ENCODE measurements at places on chromosomes 4 and X.

DNA sequence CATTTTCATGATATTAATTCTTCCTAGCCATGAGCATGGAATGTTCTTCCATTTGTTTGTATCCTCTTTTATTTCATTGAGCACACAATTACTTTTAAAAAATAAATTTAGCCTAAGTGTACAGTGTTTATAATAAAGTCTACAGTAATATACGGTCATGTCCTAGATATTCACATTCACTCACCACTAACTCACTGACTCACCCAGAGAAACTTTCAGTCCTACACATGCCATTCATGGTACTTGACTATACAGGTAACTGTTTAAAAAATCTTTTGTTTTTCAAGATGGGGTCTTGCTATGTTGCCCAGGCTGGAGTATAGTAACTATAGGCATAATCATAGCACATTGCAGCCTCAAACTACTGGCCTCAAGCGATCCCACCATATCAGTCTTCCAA is 348.1 kb downstream of the RAPGEF2 start:
- DNase-seq, result no peak

GRCh38 chrX:8647176-8647575 is 84.8 kb downstream of the ANOS1 start:
- DNase-seq, result no peak

DNA sequence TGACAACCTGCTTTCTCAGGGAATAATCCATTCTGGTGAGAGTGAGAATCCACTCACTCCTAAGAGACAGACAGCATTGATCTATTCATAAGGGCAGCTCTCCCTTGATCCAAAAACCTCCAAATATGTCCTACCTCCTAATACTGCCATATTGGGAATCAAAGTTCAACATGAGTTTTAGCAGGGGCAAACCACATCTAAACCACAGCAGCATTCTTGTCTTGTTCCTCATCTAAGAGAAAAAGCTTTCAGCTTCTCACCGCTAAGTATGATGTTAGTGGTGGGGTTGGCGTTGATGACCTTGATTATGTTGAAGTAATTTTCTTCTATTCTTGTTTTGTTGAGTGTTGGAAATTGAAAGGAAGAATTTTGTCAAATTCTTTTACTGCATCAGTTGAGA is 69.6 kb downstream of the SERTM2 start:
- DNase-seq, result no peak

DNA sequence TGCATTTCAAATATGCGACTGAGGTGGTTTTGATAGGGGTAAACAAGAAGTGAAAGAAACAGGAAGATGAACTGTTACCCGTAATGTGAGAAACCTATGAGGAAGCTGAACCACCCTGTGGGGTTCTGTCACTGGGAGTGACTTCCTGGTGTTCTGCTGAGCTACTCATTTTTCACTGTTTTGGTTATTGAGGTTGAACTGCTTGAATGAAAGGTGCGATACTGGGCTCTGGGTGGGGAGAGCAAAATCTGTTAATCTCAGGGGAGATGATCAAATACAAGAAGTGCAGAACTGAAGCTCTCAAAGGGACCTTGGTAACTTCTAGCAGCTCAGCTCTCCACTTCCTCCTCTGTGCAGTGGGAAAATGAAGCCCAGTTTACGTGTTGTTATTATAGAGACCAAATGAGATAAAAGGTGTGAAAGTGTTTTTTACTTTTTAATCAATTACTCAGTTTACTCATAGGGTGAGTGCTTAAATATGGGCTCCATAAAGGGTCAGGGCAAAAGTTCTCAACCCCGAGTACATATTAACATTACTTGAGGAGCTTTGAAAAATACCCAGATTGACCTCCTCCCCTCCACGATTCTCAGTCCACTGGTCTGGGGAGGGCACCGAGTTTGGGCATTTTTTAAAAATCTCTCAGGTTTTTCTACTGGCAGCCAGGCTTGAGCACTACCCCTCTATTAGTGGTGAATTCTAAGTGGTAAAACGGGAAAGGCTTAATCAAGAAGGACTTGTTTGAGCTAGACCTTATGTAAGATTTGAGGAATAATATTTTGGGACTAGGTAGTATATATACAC is 66.7 kb downstream of the COQ2 start:
- DNase-seq, result peak; percentile 54

DNA sequence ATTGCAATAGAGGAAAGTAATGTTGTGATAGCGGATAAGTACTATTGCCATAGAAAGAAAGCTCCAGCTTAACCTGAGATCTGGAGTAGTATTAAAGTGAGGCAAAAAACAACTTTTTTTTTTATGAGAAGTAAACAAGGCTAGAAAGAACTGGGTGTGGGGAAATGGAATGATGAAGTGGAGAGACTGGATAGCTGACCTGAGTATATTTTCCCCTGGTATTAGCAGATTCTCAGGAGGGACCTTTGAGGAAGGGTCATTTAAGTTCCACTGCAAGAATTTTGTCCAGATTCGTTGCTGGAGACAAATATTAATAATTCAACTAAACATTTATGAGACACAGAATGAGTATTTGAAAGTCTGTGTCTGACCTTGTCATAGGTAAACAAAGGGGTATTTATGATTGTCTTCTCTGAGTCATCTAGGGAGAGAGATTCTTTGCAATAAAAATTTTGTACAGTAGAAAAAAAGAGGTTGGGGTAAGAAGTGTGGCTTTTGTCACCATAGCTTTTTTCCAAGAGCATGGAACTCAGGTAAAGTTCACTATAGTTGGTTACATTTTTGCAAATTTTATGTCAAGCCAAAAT is 2095.9 kb downstream of the ARAP2 start:
- no peak for DNase-seq

GRCh38 chrX:119552508-119552907 is 12.7 kb downstream of the STEEP1 start:
- DNase-seq, result no peak

- no peak for DNase-seq
Measured at GRCh38 chr4:183171484-183172267, 72.6 kb downstream of the WWC2 start.

DNA sequence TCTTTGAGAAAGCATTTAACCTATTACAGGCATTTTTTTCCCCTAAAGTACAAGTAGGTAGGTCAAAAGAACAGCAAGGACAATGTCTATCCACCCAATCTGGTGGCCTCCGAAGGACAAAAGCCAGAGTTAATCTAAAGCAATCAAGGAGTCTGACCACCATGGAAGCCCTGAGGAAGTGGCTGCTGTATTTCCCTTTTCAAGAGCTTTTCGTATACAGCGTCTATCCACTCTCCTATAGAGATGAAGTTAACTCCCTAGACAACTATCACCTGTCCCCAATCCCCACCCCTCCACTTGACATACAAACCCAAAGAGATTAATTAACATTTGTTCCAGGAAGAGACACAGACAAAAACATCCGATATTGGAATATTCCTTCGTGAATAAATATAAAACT is 85.5 kb downstream of the SNCA start:
- DNase-seq, result no peak

DNA sequence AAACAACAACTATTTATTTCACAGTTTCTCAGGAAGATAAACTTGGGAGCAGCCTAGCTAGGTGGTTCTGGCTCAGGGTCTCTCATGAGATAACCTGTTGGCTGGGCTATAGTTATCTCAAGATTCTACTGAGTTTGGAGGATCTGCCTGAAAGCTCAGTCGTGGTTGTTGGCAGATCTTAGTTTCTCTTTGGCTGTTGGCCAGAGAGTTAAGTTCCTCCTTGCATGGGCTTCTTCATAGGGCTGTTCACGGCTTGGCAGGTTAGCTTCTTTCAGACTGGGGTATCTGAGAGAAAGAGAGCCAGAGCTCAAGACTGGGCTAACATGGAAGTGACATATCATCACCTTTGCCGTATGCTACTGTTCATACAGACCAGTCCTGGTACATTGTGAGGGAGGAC is 28.7 kb downstream of the SEC24B start:
- no peak for DNase-seq

- no peak for DNase-seq
Measured at GRCh38 chr4:30821859-30822612, 101.9 kb downstream of the PCDH7 start.

- no peak for DNase-seq
Measured at GRCh38 chr4:186144198-186144945, 39.9 kb downstream of the FAM149A start.

DNA sequence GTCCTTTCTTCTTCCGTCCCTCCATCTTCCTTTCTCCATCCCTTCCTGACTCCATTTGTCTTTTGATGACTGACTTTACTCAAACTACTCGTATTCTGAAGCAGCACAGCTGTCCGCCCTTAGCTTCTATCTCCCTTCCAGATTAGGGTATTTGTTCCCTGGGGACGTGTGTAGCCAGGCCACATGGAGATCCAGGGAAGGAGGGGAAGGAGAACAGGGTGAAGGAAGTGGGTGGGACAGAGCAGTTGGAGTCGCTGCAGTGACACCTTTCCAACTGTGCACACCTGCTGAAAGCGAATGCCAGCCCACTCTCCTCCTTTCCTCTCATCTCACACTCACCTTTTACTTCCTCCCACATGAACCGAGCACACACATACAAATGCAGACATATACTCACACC is 323.8 kb downstream of the DCTD start:
- DNase-seq, result no peak

- no peak for DNase-seq
Measured at GRCh38 chr4:57144466-57144865, 34.3 kb upstream of the IGFBP7 start.

DNA sequence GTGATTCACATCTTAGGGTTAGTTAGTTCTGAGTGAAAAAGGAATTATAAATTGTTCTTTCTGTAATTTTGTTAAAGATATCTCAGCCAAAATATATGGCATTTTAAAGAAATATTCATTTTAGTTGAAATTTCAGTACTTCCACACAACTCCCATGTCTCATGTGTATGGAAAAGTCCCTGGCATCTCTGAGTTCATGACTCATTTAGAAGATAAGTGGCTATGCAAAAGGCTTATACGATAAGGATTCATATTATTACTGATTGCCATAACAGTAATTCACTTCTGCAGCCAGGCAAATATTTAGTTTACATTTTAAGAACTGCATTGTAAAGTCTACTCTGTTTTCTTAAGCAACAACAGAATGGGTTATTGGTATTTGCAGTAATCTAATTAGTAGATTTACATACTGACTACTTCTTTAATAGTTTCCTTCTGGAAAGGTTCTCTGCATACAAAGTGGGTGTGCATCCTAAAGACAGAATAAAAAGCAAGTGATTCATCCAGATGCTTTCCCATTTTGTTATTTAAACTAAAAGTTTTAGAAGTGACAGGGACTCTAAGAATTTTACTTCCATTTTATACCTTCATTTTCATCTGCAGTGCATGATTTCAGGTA is 682.4 kb upstream of the PABPC4L start:
- DNase-seq, result no peak

- DNase-seq, result no peak
Measured at GRCh38 chr4:26368685-26369084, 47.9 kb downstream of the RBPJ start.

DNA sequence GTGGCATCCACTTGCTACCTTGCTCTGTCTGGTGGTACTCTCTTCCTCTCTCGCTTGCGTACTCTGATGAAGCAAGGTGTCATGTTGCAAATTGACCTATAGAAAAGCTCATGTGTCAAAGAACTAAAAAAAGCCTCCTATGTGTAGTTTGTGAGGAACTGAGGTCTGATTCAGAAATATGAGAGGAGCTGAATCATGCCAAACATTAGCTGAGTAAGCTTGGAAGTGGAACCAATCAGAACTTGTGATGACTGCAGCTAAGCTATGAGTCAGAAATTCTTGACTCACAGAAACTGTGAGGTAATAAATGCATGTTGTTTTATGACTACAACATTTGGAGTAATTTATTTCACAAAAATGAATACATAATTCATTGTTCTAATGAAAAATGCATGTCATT is 2138.8 kb downstream of the PCDH7 start:
- DNase-seq, result no peak

- DNase-seq, result no peak
Measured at GRCh38 chrX:48467281-48467761, 2.7 kb downstream of the SLC38A5 start.

DNA sequence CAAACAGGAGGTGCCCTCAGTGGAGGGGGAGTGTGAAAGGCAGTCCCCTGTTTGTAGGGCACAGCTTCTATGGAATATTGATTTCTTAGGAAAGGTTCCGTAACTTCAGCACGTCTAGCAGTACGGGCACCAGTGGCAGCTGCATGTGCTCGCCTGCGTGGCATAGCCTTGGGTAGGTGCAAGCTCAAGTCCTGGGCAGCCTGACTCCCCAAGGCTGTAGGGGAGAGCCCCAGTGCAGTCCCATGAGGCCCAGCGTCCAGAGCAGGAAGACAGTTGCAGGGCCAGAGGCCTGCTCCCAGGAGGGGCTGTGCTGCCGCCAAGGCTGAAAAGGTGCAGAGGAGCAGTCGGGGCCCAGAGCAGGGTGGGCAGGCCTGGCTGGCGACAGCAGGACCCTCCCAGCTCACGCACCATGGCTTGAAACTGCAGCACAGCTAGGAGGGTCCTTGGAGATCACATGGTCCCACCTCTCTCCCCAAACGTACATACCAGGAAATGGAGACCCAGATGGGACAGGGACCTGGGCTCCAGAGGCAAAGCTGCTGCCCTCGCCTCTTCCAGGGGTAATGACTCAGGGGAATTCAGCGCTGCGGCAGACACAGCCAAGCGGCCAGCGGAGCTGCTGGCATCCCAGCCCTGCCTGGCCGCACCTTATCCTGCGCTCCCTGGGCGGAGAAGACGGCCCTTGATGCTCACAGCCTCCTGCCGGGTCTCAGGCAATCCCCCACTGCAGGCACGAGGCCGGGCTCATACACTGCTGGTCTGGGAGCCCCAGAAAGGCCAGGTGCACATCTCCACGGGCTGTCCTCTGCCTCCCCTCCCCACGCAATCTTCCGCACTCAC is 6.0 kb upstream of the DUSP9 start:
- DNase-seq, result no peak

GRCh38 chr4:150115851-150116250 is 37.6 kb downstream of the DCLK2 start:
- DNase-seq, result no peak

DNA sequence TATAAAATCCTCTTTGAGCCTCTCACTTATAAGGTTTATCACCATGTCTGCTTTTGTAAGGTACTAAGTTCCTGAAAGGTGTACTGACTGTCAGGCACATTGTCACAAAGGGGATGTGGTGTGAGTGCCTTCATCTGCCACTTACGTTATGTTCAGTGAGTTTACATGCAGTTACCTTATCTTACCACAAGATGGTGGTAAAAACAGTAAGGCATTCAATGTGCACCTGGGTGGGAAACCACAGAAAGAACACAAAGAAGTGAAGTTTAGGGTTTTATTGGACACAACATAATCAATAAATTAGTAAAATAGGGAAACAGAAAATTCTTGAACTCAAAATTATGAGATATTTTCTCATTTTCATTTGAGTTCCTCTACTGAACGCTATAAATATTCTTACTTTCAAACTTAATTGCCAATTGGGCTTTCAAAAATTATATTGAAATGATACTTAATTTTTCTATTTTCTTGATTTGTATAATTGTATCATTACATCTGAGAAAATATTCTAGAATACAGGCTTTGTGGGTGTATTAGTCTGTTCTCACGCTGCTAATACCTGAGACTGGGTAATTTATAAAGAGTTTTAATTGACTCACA is 650.8 kb downstream of the PCDH7 start:
- DNase-seq, result peak; percentile 1

GRCh38 chr4:90456891-90457290 is 329.7 kb downstream of the CCSER1 start:
- DNase-seq, result no peak

Measured in GM12891 (cell line).